ENCODE measurements at places on chromosomes 2 and 18. TPM values are rescaled to one million over a fixed set of nuclear protein-coding genes. Genes with fewer than 3 reads are reported as not detected.

The ARHGAP25 gene
- polyA plus RNA-seq = 8.5 TPM

The GRHL1 gene
- 1.2 TPM for polyA plus RNA-seq

The TBR1 gene
- not detected for polyA plus RNA-seq

The C18orf54 gene
- polyA plus RNA-seq = 0.84 TPM

The ACKR3 gene
- 3.3 TPM for polyA plus RNA-seq

- DNase-seq = no peak
- H3K4me1 ChIP-seq = no peaks in the 10 kb centered on the region
- H3K4me3 ChIP-seq = no peak overlapping the region
- no peaks in the 10 kb centered on the region for H3K36me3 ChIP-seq
- H3K27me3 ChIP-seq = no peaks in the 10 kb centered on the region
- no peak overlapping the region for H3K27ac ChIP-seq
These were observed 51.0 kb upstream of the RBBP8 start for GRCh38 chr18:22882084-22882483.

GRCh38 chr2:196054631-196055030, 14.0 kb downstream of the DNAH7 start:
- no peaks in the 10 kb centered on the region for H3K36me3 ChIP-seq
- H3K27me3 ChIP-seq = no peaks in the 10 kb centered on the region
- H3K4me3 ChIP-seq = no peak overlapping the region
- H3K27ac ChIP-seq = no peak overlapping the region

DNA sequence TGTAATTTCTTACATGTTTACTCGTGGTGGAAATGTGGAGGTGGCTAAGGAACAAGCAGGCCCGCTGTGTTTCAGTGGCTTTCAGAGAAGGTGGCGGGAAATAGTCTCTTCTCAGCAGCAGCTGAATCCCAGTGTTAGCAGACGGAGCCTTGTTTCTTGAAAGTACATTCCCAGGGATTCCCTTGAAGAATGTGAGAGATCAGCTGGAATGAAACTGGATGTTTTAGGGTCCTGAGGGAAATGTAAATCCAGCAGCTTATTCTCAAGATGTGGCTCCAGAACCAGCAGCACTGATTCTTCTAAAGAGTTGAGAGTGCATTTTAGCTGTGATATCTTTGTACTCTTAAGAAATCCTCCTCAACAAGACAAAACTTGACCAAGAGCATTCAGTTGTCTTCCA, 59.1 kb downstream of the CDC42EP3 start:
- no peaks in the 10 kb centered on the region for H3K36me3 ChIP-seq
- H3K27ac ChIP-seq = no peak overlapping the region
- no peak for DNase-seq
- H3K27me3 ChIP-seq = no peaks in the 10 kb centered on the region
- H3K4me1 ChIP-seq = peaks cover 10% of the 10 kb centered on the region

GRCh38 chr2:76170009-76170384, 459.3 kb upstream of the GCFC2 start:
- no peaks in the 10 kb centered on the region for H3K27me3 ChIP-seq
- H3K4me1 ChIP-seq = no peaks in the 10 kb centered on the region
- H3K4me3 ChIP-seq = no peak overlapping the region
- no peak overlapping the region for H3K27ac ChIP-seq

DNA sequence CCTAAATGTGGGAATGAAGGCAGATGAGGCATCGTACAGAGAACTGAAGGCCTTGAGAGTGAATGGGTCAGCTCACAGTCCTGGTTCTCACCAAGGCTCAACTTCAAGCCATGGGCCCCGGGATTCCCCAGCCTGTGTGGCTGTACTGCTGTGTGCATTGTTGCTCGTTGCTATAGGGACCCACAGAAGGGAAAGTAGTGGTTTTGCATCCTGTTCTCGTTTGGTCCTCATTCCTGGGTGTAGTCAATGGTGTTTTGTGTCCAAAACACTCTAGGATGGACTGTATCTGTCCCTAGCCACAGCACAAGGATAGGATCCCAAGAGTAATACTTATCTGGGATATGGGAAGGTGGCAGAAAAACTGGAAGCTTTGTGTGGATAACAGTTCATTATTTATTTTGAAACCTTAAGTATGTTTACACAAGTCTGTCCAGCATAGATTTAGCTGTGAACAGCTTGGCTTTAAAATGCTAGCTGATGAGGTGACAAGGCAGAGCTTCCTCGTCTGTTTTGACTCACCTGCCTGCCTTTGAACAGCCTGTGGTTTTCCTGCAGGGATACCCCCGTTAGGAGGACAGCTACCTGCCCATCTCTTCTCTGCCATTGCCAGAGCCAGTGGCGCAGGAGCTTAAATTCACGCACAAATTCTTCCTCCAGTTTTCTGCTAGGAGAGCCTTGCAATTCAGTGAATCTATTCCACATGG, 85.0 kb downstream of the WDSUB1 start:
- DNase-seq = no peak
- H3K4me3 ChIP-seq = no peak overlapping the region
- H3K27ac ChIP-seq = no peak overlapping the region

GRCh38 chr2:5937851-5938565, 245.8 kb downstream of the SOX11 start:
- no peaks in the 10 kb centered on the region for H3K4me1 ChIP-seq
- no peak overlapping the region for H3K4me3 ChIP-seq
- H3K27ac ChIP-seq = no peak overlapping the region
- no peaks in the 10 kb centered on the region for H3K36me3 ChIP-seq

- peaks cover 12% of the 10 kb centered on the region for H3K4me1 ChIP-seq
These were observed 119.3 kb upstream of the TWIST2 start for GRCh38 chr2:238728330-238729260.

DNA sequence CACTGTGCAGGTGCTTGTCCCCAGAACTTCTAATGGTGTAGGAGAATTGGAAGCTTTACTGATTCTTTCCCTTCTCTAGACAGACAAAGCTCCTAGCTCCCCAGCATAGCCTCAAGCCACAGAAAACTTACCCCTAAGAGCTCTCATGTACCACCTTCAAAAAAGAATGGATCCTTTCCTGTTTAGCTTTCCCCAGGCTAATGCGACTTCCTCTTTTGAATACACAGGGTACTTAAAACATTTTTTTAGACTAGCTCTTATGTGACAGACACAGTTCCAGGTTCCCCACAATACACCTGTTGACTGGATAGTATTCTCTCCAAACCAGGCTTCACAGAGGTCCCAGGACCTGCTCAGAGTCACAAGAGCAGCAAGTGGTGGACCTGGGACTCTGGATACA, 8.3 kb downstream of the CTAGE1 start:
- no peaks in the 10 kb centered on the region for H3K36me3 ChIP-seq
- no peaks in the 10 kb centered on the region for H3K4me1 ChIP-seq
- no peaks in the 10 kb centered on the region for H3K27me3 ChIP-seq
- DNase-seq = no peak
- no peak overlapping the region for H3K27ac ChIP-seq
- no peak overlapping the region for H3K4me3 ChIP-seq

DNA sequence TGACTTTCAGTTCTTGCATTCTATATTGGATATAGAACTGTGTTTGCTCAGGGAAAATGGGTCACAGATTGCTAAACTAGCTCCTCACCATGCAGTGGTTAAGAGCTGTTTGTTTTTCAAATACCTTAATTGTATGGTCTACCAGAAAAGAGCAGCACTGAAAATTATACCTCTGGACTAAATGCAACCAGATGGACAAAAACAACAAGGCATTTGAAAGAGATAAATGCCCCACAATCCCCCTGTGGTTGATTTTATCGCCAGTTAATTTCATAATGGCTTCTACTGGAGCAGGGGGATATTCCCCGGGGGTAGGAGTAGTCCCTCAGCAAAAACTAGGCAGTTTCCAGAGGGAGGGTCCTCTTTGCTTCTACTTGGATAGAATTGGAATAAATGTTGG, 267.9 kb upstream of the TNP1 start:
- H3K4me3 ChIP-seq = no peak overlapping the region
- H3K27me3 ChIP-seq = no peaks in the 10 kb centered on the region
- no peaks in the 10 kb centered on the region for H3K4me1 ChIP-seq
- no peak for DNase-seq
- no peaks in the 10 kb centered on the region for H3K36me3 ChIP-seq

- H3K27ac ChIP-seq = no peak overlapping the region
- H3K27me3 ChIP-seq = no peaks in the 10 kb centered on the region
- no peak overlapping the region for H3K4me3 ChIP-seq
- no peaks in the 10 kb centered on the region for H3K4me1 ChIP-seq
- H3K36me3 ChIP-seq = no peaks in the 10 kb centered on the region
These were observed 36.4 kb downstream of the SLC20A1 start for GRCh38 chr2:112682101-112682500.

- no peaks in the 10 kb centered on the region for H3K27me3 ChIP-seq
- H3K27ac ChIP-seq = no peak overlapping the region
- DNase-seq = no peak
- no peak overlapping the region for H3K4me3 ChIP-seq
- no peaks in the 10 kb centered on the region for H3K36me3 ChIP-seq
These were observed 357.3 kb upstream of the SLC8A1 start for GRCh38 chr2:40809156-40809555.

GRCh38 chr2:170930131-170930990, 1.3 kb downstream of the GORASP2 start:
- H3K36me3 ChIP-seq = no peaks in the 10 kb centered on the region
- H3K27me3 ChIP-seq = no peaks in the 10 kb centered on the region
- peak overlapping the region; percentile 97 for H3K4me3 ChIP-seq
- peak; percentile 27 for DNase-seq
- peaks cover 33% of the 10 kb centered on the region for H3K4me1 ChIP-seq

DNA sequence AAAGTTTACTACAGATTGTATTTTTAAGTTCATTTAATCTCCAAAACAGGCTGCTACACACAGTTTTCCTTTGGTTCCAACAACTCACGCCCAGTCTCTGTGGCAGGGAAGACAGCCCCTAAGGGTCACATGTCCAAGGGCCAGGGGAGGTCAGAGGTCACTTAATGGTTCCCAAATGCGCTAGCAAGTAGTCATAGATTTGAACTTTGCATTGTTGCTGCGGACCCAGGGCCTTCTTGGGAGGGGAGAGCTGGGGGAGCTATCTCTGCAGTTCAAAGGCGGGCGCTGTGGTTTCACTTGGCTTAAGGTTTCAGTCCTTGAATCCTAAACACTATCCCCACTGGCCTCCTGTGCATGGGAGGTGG, 74.8 kb upstream of the ZNF532 start:
- H3K4me1 ChIP-seq = no peaks in the 10 kb centered on the region
- no peaks in the 10 kb centered on the region for H3K27me3 ChIP-seq
- peak; percentile 49 for DNase-seq

Measured in adrenal gland (tissue), 19 donors.